Activated T-helper 1 cell treated with Interleukin-2 at 50 U/mL for 16 hours (primary cell): ENCODE measurements at places on chromosomes 1 and 21.

- no peak for DNase-seq
These were observed 37.4 kb downstream of the ILDR2 start for GRCh38 chr1:166937962-166938361.

DNA sequence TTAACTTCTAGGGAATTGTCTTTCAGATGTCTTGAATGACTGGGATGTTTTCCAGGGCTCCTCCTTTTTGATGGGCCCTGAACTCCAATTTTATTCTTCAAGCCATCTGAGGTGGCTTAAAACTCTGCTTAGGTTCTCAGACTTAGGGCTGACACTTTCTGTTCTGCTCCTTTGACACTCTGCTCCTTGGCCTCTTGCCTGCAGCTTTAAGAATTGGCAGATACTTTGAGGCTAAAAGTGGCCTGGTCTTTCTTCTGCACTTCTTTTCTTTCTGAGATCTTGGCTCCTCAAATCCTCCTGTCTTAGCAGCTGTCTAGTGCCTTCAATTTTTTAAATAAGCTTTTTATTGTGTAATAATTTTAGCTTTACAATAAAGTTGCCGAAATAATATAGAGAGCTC lies 294.6 kb downstream of the RPS6KC1 start:
- no peak for DNase-seq

GRCh38 chr1:53899206-53899628 lies 5.2 kb downstream of the DIO1 start:
- no peak for DNase-seq

- no peak for DNase-seq
These were observed 136.8 kb downstream of the RHOU start for GRCh38 chr1:228872080-228872479.

- DNase-seq, result no peak
These were observed 252.8 kb downstream of the FOXD2 start for GRCh38 chr1:47690341-47691250.

GRCh38 chr1:204711103-204711946 lies 25.8 kb upstream of the LRRN2 start:
- DNase-seq, result no peak

GRCh38 chr1:61455400-61455799 lies 269.5 kb downstream of the TM2D1 start:
- DNase-seq, result no peak

DNA sequence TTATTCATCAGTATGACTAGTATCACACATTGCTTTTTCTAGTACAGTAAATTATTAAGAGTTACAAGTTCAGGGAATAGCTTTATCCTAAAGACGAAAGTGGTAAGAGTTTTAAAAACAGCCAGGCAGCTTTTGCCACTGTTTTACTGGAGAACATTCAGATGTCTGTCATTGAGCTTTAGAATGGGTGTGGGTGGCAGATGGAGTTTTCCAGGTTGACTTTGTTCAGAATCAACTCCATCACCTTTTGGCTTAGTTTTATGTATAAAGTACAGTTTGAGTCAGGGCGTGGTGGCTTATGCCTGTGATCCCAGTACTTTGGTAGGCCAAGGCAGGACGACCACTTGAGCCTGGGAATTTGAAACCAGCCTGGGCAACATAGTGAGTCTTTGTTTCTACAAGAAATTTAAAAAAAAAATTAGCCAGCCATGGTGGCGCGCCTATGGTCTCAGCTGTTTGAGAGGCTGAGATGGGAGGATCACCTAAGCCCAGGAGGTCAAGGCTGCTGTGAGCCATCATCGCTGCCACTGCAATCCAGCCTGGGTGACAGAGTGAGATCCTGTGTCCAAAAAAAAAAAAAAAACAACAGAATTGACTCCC lies 29.9 kb upstream of the PLEKHM2 start:
- DNase-seq, result no peak

DNA sequence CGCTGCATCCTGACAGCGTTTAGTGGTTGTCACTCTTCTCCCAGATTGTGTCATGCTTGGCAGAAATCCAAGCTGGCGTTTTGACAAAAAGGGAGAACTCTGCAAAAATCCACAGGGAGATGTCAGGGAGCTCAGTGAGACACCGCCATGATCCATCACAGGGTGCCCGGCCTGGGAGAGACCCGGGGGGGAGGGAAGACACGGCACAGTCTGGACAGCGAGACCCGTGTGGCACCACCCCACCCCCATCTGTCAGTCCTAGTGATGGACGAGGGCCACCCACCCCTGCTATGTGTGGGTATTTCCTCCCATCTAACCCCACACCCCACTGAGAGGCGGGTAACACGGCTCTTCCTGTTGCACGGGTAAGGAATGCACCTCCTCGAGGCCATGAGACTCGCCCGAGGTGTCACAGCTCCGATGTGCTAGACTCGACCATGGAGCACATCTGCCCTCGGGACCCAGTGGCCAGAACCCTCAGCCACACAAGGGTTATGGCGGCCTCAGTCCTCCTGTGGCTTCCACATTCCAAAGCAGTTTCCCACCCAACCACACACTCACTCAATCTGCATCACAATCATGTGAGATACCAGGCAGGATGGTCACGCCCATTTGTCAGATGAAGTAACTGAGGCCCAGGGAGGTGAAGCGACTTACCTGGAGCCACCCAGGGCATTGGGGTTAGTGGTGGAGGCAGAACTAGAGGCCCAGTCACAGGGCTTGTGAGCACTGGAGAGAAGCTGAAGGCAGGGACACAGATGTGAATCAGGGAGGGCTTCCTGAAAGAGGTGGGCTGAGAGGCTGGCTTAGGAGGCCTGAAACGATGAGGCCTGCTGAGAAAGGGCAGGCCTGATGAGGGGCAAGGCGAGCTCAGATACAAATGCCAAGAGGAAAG lies 688.5 kb downstream of the MATN1 start:
- DNase-seq, result no peak

DNA sequence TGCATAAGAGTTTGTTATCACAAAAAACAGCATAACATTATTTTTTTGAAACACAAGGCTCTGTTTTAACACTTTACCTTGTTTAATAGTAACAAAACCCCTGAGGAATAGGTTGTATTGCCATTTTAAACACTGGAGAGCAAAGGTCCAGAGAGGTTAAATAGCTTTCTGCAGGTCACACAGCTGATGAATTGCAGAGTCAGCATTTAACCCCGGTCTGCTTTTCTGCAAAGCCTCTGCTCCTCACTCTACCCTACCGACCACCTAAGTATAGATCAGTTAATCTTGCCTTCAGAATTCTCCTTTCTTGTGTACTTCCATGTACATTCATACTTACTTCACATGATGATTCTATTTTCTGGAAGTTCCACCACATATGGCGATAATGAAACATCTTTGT lies 42.0 kb downstream of the KCNJ15 start:
- DNase-seq, result no peak

GRCh38 chr1:221632072-221632471 lies 109.8 kb downstream of the DUSP10 start:
- DNase-seq, result no peak
